ENCODE measurements at places on chromosomes 5 and 9.

- no peaks in the 10 kb centered on the region for H3K36me3 ChIP-seq
- H3K27me3 ChIP-seq: no peaks in the 10 kb centered on the region
- H3K4me3 ChIP-seq: no peak overlapping the region
- no peak overlapping the region for H3K27ac ChIP-seq
These were observed 82.0 kb downstream of the YIPF5 start for GRCh38 chr5:144088206-144089064.

DNA sequence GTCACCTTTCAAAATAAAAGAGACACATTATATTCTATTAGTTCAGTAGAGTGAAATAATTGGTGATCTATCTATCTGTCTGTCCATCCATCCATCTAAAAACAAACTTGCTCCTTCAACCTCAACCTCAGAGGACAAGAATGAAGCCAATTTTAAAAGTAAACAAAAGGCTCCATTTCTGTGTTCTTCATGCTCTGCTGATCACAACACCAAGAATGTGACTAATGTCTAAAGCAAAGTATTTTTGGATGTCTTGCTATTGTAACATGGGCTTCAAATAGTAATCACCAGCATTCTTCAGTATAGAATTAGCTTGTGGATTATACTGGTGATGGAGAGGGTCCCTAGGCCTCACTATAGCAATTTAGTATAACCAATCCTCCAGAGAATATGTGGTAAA, 1304.4 kb downstream of the MAT2B start:
- H3K27me3 ChIP-seq: no peaks in the 10 kb centered on the region
- no peak overlapping the region for H3K4me3 ChIP-seq
- H3K4me1 ChIP-seq: no peaks in the 10 kb centered on the region
- no peak for DNase-seq

- no peaks in the 10 kb centered on the region for H3K36me3 ChIP-seq
- no peak overlapping the region for H3K27ac ChIP-seq
- DNase-seq: no peak
- H3K4me3 ChIP-seq: no peak overlapping the region
These were observed 49.0 kb upstream of the POU5F2 start for GRCh38 chr5:93790401-93790800.

DNA sequence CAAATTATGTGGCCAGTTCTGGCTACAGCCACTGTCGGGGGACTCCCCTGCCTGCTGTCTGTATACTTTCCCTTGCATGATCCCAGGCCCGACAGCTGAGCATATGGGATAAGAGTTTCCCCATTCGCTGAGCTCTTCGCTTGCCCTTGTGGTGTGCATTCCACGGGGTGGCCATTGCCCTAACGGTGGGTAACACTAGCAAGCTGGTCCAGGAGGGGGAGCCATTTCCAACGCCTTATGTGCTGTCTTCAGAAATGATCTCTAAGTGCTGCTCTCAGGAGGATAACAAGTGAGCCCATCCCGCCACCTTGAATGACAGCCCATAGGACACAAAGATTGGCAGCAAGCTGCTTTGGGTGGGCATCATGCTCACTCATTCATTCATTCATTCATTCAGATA, 190.9 kb downstream of the FSTL4 start:
- DNase-seq: no peak
- H3K27me3 ChIP-seq: no peaks in the 10 kb centered on the region
- no peaks in the 10 kb centered on the region for H3K36me3 ChIP-seq
- no peak overlapping the region for H3K27ac ChIP-seq
- no peaks in the 10 kb centered on the region for H3K4me1 ChIP-seq

- no peak overlapping the region for H3K27ac ChIP-seq
- H3K4me3 ChIP-seq: no peak overlapping the region
- no peak for DNase-seq
These were observed 42.0 kb upstream of the PITX1 start for GRCh38 chr5:135076051-135076491.

GRCh38 chr9:124411514-124412227, 3.6 kb downstream of the PSMB7 start:
- H3K4me3 ChIP-seq: no peak overlapping the region
- H3K4me1 ChIP-seq: peaks cover 18% of the 10 kb centered on the region
- DNase-seq: no peak
- H3K36me3 ChIP-seq: peaks cover 27% of the 10 kb centered on the region
- no peaks in the 10 kb centered on the region for H3K27me3 ChIP-seq

DNA sequence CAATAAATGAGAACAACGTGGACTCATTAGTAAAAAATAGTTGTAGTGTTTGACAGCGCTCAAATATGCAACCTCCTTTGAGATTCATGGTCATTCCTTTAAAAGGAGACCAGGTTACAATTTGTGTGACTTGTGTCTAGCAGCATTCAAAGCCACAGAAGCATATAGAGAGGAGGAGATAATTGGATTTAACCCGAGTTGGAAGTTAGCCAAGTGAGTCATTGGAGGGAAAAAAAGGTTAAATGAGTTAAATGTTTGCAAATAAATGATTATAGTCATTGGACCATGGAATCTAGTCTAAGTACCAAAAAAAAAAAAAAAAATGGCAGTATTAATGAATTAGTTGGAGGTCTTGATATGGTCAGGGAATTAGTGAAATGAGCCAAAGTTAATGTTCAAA, 90.9 kb downstream of the ITGA1 start:
- H3K27me3 ChIP-seq: no peaks in the 10 kb centered on the region
- no peak for DNase-seq
- H3K36me3 ChIP-seq: no peaks in the 10 kb centered on the region
- H3K27ac ChIP-seq: no peak overlapping the region
- H3K4me3 ChIP-seq: no peak overlapping the region

DNA sequence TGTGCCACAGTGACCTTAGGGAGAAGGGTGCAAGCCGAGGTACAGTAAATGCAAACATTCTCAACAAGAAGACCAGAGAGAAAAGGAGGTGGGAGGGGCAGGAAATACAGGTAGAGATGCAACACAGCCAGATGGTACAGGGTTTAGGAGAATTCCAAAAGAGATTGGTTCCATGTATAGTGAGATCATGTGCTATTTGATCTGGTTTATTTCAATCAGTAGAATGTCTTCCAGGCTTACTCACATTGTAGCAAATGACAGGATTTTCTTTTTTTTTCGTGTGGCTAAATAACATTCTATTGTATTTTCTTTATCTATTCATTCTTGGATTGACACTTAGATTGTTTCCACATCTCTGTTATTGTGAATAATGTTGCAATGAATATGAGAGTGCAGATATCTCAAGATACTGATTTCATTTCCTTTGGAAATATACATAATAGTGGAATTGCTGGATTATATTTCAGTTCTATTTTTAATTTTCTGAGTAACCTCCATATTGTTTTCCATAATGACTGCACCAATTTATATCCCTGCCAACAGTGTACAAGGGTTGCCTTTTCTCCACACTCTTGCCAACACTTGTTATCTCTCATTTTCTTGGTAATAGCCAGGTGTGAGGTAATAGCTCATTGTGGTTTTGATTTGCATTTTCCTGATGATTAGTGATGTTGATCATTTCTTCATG, 107.8 kb upstream of the GAS1 start:
- H3K4me3 ChIP-seq: no peak overlapping the region
- no peaks in the 10 kb centered on the region for H3K27me3 ChIP-seq
- H3K4me1 ChIP-seq: no peaks in the 10 kb centered on the region
- no peak for DNase-seq
- no peak overlapping the region for H3K27ac ChIP-seq

- no peak overlapping the region for H3K4me3 ChIP-seq
- no peaks in the 10 kb centered on the region for H3K4me1 ChIP-seq
- H3K36me3 ChIP-seq: no peaks in the 10 kb centered on the region
- DNase-seq: no peak
- H3K27me3 ChIP-seq: no peaks in the 10 kb centered on the region
These were observed 192.3 kb upstream of the GDNF start for GRCh38 chr5:38032149-38032548.

GRCh38 chr5:29162297-29162696, 2031.2 kb upstream of the CDH6 start:
- no peak overlapping the region for H3K27ac ChIP-seq
- H3K36me3 ChIP-seq: no peaks in the 10 kb centered on the region
- no peak overlapping the region for H3K4me3 ChIP-seq
- H3K4me1 ChIP-seq: no peaks in the 10 kb centered on the region

GRCh38 chr5:79966448-79966847, 24.6 kb downstream of the MTX3 start:
- no peaks in the 10 kb centered on the region for H3K36me3 ChIP-seq
- no peaks in the 10 kb centered on the region for H3K4me1 ChIP-seq
- no peak overlapping the region for H3K4me3 ChIP-seq
- H3K27me3 ChIP-seq: no peaks in the 10 kb centered on the region
- no peak overlapping the region for H3K27ac ChIP-seq
- no peak for DNase-seq

- H3K27me3 ChIP-seq: no peaks in the 10 kb centered on the region
- H3K4me3 ChIP-seq: no peak overlapping the region
- H3K27ac ChIP-seq: no peak overlapping the region
- DNase-seq: no peak
These were observed 29.5 kb downstream of the SURF6 start for GRCh38 chr9:133306242-133307204.

- no peaks in the 10 kb centered on the region for H3K27me3 ChIP-seq
- no peak for DNase-seq
- H3K4me1 ChIP-seq: no peaks in the 10 kb centered on the region
- no peak overlapping the region for H3K4me3 ChIP-seq
- no peak overlapping the region for H3K27ac ChIP-seq
These were observed 754.3 kb downstream of the TLE4 start for GRCh38 chr9:80326105-80326504.

DNA sequence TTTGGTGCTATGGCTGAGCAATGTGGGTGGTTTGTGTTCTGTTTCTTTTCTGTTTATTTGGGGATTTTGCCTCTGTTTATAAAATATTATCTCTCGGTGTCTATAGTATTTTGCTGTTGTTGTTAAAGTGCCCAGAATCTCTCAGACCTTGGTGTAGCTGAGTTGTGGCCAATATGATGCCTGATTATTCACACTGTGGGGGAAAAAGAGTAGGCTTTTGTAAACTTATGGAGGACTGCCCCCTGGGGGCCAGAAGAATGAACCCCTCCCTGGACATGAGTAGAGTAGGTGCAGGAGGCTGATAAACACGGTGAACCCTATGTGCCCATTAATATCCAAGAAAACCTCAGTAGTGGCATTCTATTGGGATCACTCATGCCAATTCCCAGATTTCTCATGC, 49.0 kb upstream of the DPYSL3 start:
- DNase-seq: no peak
- H3K4me3 ChIP-seq: no peak overlapping the region
- no peaks in the 10 kb centered on the region for H3K4me1 ChIP-seq
- no peaks in the 10 kb centered on the region for H3K36me3 ChIP-seq
- H3K27me3 ChIP-seq: no peaks in the 10 kb centered on the region

DNA sequence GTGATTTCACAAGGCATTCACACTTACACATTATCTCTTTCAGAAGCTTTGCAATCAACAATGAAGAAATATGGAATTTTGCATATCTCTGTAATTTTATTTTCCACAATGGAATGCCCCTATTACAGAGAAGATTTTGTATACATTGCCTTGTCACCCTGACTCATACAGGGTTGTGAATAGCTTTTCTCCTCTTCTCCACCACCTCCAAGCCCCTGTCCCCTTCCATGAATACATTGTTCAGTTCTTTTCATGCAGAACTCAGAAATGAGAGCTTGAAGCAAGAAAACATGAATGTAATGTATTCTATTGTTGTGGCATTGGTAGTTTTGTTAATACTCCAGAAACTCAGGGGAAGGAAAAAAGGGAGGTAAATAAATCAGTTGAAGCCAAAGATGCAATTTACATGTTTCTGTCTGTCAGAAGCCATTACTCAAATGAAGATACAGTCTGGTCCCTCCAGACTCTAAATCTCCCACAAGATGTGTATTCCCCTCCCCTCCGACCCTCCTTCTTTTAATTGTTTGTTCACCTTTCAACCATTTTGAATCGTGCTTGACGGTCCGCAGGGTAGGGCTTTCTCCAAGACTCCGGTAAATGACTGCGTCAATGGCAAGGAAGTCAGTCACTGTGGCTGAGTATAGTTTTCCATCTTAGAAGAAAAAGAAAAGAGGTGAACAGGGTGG, 86.1 kb downstream of the SEMA6A start:
- H3K27ac ChIP-seq: no peak overlapping the region
- no peaks in the 10 kb centered on the region for H3K27me3 ChIP-seq

GRCh38 chr5:154236536-154237375, 46.2 kb downstream of the GALNT10 start:
- H3K4me3 ChIP-seq: no peak overlapping the region
- H3K4me1 ChIP-seq: no peaks in the 10 kb centered on the region
- H3K36me3 ChIP-seq: no peaks in the 10 kb centered on the region
- H3K27ac ChIP-seq: no peak overlapping the region
- no peak for DNase-seq

DNA sequence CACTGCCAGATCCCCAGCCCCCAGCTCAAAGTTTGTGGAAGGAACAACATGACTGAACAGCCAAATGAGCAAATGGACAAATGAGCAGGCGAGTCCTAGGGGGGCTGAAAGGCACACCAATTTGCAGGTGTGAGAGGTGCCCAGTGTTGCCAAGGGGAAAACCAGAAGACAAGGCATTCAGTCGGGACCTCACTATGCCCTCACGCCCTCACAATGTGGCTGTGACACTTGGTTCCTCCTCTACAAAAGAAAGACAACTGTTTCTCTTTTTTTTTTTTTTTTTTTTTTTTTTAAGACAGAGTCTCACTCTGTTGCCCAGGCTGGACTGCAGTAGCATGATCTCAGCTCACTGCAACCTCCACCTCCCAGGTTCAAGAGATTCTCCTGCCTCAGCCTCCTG, 28.0 kb downstream of the TNIP1 start:
- no peaks in the 10 kb centered on the region for H3K27me3 ChIP-seq
- H3K4me1 ChIP-seq: no peaks in the 10 kb centered on the region
- H3K36me3 ChIP-seq: peaks cover 93% of the 10 kb centered on the region
- no peak for DNase-seq
- no peak overlapping the region for H3K4me3 ChIP-seq

- no peak for DNase-seq
- H3K4me3 ChIP-seq: no peak overlapping the region
These were observed 257.9 kb downstream of the RASEF start for GRCh38 chr9:82805027-82805426.

GRCh38 chr5:159916841-159917761, 819 bp downstream of the ADRA1B start:
- H3K4me1 ChIP-seq: no peaks in the 10 kb centered on the region
- H3K27ac ChIP-seq: no peak overlapping the region
- no peak for DNase-seq
- H3K4me3 ChIP-seq: no peak overlapping the region
- H3K36me3 ChIP-seq: no peaks in the 10 kb centered on the region

DNA sequence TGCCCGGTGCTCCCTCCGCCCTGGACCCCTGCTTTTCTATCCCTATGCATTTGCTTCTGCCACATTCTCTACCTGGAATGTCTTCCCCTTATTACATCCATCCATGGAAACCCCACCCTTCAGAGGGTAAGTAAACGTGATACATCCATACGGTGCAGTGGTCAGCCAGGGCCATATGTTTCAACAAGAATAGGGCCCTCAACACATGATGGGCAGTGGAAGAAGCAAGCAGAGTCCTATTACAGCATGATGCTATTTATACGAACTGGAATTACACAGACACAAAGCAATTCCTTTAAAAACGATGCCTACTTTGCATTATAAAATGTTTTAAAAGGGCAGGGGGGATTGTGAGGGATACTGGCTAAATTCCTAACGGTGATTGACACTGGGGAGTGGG, 38.2 kb upstream of the PTGS1 start:
- H3K4me3 ChIP-seq: no peak overlapping the region
- no peaks in the 10 kb centered on the region for H3K4me1 ChIP-seq
- DNase-seq: no peak
- no peaks in the 10 kb centered on the region for H3K36me3 ChIP-seq
- H3K27ac ChIP-seq: no peak overlapping the region

- no peaks in the 10 kb centered on the region for H3K36me3 ChIP-seq
- H3K27ac ChIP-seq: no peak overlapping the region
- H3K27me3 ChIP-seq: no peaks in the 10 kb centered on the region
- no peak overlapping the region for H3K4me3 ChIP-seq
- H3K4me1 ChIP-seq: no peaks in the 10 kb centered on the region
- no peak for DNase-seq
These were observed 12.1 kb downstream of the KCNMB1 start for GRCh38 chr5:170377027-170377426.
